ENCODE measurements at places on chromosomes 7 and 10.

- DNase-seq, result no peak
Measured at GRCh38 chr10:123622381-123622780, 43.8 kb upstream of the GPR26 start.

- no peak for DNase-seq
Measured at GRCh38 chr7:92875719-92876118, 39.3 kb upstream of the CDK6 start.

DNA sequence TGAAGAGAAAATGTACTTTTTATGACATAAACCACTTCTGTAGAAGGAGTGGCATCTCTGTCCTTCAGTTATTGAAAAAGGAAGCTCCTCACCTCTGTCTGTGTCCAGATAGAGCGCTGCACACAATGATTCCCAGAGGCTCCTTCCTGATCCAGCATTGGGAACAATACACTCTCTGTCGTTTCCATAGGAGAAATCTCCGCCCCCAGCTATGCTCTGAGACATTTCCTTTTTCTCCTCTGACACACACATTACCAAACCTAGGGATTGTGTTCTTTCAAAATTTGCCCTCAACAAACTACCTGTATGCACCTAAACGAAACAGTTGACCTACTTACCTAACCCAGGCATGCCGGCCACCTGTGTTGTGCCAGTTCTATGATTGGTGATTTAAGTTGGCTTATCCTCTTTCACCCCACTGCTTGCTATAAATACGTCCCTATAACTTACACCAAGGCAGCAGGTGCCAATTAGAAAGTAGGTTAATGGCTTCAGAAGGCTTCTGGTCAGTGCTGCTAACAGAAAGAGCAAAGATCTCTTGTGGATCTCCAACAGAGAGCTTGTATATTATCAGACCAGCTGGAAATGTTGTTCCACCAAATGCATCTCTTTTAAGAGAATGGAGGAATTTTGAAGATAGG, 140.1 kb upstream of the JCAD start:
- DNase-seq, result no peak

DNA sequence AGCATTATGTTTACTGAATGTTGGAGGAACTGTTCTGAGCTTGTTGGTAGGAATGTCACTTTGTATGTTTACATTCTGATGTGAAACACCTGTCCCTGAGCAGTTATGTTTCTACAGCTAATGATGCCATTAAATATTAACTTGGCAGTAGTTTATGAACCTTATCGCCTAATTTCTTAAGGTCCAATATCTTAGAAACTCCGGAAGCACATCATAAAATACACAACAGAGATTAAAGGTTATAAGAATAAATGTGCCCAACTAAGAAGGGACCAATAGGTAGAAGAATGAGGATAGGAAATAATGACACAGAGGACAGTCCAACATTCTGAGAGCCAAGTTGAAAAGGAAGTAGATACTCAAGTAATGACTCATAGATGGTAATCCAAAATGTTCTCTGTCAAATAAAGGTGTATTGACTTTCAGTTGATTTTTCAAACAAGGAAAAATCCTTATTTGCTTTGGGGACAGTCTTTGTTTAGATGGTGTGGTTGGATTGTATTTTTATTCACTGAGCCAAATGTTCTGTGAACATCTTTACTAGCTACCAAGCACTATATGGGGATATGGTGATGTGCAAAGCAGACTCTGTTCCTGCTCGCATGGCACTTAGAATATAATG, 31.9 kb downstream of the LCOR start:
- peak; percentile 85 for DNase-seq

DNA sequence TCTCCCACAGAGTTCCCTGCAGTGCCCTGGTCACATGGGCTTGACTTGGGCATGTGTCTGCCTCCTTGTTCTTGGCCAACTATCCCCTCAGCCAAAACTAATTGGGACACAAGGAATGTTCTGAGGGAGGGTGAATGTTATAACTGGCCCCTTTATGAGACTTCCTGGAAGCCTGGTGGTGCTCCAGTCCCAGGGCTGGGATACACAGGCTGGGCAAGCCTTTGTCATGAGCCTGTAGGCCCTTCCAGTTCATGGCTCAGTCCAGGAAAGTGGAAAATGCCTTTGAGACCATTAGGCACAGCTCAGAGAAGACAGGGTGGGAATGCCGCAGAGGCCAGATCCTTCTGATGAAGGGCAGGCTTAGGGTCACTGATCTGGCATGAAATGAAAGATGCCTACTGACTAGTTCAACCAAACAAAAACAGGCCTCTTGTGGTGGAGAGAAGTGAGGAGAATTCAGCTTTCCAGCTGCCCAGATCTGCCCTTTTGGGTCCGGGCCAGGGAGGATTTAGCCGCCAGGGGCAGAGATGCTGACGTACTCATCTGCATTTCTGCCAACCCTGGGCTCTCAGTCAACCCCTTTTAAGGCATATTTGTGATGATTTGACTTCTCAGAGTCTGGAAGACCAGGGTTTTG, 961.5 kb downstream of the KCNMA1 start:
- no peak for DNase-seq

GRCh38 chr10:18306031-18306430, 165.8 kb downstream of the CACNB2 start:
- no peak for DNase-seq

DNA sequence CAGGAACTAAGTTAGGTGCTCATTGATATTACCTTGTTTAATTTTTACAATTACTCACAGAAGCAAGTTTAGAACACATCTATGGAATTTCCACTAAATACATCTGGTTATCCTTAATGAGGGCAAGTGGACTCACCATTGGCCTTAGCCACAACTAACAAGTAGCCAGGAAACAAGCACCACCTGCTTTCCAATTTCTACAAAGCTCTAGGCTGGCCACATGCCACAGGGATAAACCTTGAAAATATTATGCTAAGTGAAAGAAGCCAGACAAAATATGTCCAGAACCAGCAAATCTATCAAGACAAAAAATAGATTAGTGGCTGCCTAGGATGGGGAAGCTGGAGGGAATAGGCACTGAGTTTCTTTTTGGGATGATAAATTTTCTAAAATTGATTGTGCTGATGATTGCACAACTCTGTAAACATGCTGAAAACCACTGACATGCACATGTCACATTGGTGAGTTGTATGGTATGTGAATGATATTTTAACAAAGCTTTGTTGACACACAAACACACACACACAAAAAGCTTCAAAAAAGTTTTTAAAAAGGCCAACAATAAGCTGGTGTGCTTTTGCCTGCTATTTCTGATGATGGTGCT, 179.4 kb downstream of the CPEB3 start:
- no peak for DNase-seq

DNA sequence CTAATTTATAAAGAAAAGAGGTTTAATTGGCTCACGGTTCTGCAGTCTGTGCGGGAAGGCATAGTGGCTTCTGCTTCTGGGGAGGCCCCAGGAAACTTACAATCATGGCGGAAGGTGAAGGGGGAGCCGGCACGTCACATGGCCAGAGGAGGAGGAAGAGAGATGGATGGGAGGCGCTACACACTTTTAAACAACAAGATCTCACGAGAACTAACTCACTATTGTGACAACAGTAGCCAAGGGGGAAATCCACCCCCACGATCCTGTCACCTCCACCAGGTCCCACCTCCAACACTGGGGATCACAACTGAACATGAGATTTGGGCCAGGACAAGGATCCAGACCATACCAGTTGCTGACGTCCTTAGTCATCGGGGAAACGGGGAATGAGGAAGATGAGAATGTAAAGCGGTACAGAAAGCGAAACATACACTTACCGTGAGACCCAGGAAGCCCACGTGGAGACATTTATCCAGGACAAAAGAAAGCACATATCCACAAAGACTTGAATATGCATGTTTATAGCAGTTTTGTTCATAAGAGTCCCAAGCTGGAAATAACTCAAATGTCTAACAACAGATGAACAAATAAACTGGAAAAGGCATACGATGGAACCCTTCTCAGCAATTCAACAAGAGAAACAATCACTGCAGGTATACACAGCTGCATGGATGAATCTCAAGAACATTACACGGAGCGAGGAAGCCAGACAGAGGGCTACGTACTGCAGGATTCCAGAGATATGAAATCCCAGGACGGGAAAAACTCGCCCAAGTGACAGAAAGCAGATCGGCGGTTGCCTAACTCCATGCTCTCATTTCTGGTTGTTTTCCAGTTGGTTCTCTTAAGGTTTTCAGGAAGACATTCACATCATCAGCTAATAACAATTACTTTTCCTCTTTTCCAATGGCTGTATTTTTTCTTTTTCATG, 26.2 kb upstream of the INPP5A start:
- DNase-seq, result no peak

GRCh38 chr7:73865738-73866445, 4.9 kb downstream of the TMEM270 start:
- peak; percentile 78 for DNase-seq

GRCh38 chr10:92181575-92181974, 109.3 kb downstream of the CPEB3 start:
- peak; percentile 2 for DNase-seq

DNA sequence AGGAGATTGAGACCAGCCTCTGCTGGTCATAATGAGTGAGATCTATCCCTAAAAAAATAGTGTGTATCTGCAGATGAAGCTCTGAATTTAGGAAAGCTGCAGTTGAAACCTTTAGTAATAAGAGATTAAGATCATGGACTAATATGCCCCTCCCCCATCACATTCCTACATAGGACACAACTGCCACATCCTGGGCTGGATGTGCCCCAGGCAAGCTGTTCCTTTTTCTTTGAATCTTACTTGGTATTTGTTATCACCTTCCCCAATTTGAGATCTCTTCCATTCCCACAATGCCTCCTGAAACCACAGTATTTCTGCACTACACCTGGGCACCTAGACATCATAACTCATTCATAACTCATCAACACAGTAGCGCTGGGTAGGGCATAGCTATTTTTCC, 74.1 kb downstream of the DOCK1 start:
- DNase-seq, result no peak

GRCh38 chr7:19869979-19870378, 96.6 kb upstream of the TMEM196 start:
- no peak for DNase-seq

GRCh38 chr10:88428442-88428841, 154.7 kb downstream of the RNLS start:
- DNase-seq, result peak; percentile 44

DNA sequence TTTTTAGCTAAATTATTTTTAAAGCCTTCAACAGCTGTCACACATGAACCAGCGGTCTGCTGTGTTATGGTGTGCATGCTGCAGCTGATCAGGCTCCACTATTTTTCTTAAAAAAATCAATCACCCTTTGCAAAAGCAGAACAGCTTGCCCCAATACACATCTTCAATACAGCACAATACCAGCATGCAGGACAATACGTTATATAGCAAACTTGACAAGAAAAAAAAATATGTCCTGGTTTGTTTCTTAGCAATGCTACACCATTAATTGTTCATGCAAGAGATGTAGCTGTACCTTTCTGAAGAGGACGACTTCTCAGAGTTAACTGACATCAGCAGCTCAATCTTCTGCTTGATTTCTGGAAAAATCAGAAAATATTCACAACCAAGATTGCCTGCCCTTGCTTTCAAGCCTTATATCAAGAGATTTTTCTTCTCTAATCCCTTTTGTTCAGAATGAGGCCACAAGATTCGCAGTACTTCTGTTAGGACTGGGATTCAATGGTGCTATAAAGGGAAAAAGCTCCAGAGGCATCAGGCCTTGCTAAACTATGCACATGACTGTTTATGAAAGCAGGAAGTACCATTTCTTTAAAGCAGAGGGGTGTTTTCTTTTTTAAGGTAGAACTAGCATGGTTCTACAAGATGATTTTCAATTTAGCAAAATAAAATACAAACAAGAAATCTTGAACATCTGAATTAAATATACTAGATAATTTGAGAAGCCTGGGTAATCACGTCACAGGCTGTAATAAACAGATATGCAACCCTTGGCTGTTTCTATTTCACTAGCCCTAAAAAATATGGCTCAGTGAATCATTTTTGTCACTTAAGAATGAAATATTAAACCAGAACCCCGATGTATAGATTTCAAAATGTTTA, 120.0 kb downstream of the SRPK2 start:
- DNase-seq, result peak; percentile 51

GRCh38 chr7:154591544-154591943, 411.4 kb downstream of the PAXIP1 start:
- no peak for DNase-seq

GRCh38 chr10:84706431-84706830, 378.0 kb downstream of the CCSER2 start:
- DNase-seq, result no peak

- no peak for DNase-seq
Measured at GRCh38 chr7:37037286-37037685, 313.0 kb upstream of the AOAH start.

GRCh38 chr10:88994019-88994418, 3.4 kb downstream of the FAS start:
- no peak for DNase-seq

- DNase-seq, result peak; percentile 64
Measured at GRCh38 chr7:142557971-142558582, 191.2 kb upstream of the PRSS1 start.

DNA sequence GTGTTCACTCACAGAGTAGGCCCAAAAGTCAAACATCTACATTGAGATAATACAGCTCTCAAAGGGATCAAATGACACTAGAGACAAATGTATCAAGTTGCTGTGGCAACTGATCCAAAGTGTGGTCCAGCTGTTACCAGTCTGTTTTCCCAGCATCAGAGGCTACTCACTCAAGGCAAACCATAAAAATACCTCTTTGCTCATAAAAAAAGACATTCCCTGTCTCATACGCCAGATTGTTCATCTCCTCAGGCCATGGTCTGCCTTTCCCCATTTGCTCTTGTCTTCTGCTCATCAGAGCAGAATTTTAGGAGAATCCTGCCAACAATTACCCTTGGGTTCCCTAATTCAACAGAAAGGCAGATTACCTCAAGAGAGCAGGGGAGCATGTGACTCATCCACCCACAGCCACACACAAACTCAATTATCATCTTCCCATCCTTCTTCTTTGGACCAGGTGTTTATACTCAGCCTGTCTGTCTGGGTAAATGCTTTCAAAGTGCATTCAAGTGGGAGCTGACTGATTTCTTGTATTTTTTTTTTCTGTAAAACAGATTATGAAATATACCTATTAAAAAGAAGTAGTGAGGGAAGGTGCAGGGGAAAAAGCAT, 226.5 kb upstream of the HPS1 start:
- DNase-seq, result no peak

DNA sequence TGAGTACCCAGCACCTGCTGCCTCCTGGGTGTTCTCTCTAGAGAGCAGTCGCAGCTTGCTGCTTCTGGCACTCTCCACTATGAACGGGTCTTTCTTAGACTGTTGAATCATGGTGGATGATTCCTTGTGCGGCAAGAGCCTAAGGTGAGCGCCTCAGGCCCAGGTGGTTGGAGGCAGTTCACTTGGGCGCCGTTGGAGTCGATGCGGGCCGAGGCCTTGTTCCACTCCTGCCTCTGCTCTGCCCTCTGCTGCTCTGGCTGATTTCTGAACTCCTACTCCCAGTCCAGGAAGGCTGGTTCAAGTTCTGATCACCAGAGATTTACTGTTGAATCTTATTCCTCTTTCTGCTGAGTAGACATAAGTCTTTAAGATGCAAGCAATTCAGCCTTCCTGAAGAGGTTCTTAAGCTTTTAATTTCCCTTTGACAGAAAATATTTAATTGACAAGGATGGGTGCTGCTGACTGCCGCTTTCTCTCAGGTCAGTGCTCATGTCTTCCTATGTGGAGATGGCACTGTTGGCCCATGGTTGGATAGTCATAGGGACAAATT, 10.4 kb downstream of the YKT6 start:
- DNase-seq, result no peak

- no peak for DNase-seq
Measured at GRCh38 chr10:78382772-78383171, 349.1 kb downstream of the RPS24 start.

- no peak for DNase-seq
Measured at GRCh38 chr7:97873606-97874005, 1.4 kb upstream of the ASNS start.

- no peak for DNase-seq
Measured at GRCh38 chr10:79446758-79447084, 1.3 kb upstream of the ZCCHC24 start.

Measured in A172 (cell line).